Naive thymus-derived CD4-positive, alpha-beta T cell (primary cell): ENCODE measurements at places on chromosomes 6 and 20. TPM values are rescaled to one million over a fixed set of nuclear protein-coding genes. Genes with fewer than 3 reads are reported as not detected.

DNA sequence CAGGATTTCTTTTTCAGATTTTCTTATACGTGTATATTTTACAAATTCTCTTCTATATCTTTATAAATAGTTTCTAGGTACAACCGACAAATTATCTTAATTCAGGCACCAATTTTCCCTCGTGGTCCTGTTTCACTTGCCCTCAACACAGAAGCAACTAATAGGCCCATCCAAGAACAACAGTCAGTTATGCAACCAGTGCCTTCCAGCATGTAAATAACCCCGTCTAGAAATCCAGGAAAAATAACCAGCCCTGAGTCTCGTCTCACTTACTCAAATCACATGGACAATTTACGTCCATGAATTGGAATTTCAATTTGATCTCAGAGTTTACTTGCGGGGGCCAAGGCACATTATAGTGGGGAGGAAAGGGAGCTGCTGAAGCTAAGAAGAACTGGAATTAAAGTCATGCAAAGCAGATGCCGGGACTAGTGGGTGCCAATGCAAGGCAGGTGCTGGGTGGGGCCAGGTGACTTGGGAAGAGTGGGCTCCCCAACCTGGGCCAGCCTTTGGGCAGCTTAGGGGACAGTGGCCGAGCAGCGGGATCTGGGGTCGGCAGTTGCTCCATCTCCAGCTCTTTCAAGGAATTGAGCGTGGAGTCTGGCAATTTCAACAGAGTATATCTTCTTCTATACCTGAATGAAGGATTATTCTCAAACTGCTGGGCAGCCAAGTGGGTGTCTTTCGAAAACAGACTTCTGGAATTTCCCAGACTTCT is 121.7 kb downstream of the EDN3 start:
- H3K4me1 ChIP-seq: no peaks in the 10 kb centered on the region
- DNase-seq: no peak
- H3K27me3 ChIP-seq: no peaks in the 10 kb centered on the region

- no peaks in the 10 kb centered on the region for H3K36me3 ChIP-seq
- H3K4me3 ChIP-seq: no peak overlapping the region
- H3K27ac ChIP-seq: peak overlapping the region; percentile 52
- no peaks in the 10 kb centered on the region for H3K27me3 ChIP-seq
Observed at GRCh38 chr6:90263633-90264032, 33.0 kb downstream of the BACH2 start.

GRCh38 chr6:166341464-166341863 is 881 bp downstream of the SFT2D1 start:
- peaks cover 37% of the 10 kb centered on the region for H3K4me1 ChIP-seq
- peak overlapping the region; percentile 94 for H3K4me3 ChIP-seq
- H3K27ac ChIP-seq: no peak overlapping the region
- H3K36me3 ChIP-seq: no peaks in the 10 kb centered on the region

DNA sequence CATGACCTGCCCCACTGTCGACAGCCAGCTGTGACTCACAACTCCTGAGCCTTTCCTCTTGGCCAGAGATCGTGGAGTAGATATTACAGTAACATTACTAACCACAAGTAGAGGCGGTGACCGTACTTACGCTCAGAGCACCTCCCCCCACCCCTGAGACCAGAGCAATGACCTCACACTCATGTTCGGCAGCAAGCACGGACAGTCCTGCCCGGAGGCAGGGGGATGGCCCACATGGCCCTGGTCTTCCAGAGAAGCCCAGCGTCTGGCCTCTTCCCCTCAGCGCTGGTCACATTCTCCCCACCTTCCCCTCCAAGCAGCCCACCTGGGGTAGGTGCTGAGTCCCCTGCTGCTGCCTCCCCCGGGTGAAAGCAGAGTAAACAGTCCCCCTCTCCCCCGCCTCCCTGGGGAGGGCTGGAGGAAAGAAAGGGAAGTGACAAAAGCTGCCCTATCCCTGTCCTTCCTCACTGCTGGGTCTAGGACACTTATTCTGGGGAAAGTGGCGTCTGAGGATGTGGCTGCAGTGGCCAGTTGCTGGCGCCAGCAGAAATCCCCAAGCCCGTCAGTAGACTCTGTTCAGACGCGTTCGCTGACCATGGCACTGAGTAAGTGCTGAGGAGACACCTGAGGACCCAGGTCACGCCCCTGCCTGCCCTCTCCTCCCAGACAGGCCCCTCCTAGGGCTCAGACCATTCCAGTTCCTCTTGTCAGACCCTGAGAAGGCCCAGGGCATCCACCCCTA is 68.5 kb downstream of the MRPL14 start:
- no peak overlapping the region for H3K27ac ChIP-seq
- DNase-seq: no peak
- H3K36me3 ChIP-seq: no peaks in the 10 kb centered on the region
- no peak overlapping the region for H3K4me3 ChIP-seq
- no peaks in the 10 kb centered on the region for H3K27me3 ChIP-seq
- H3K4me1 ChIP-seq: no peaks in the 10 kb centered on the region

- H3K4me1 ChIP-seq: peaks cover 32% of the 10 kb centered on the region
- no peak overlapping the region for H3K4me3 ChIP-seq
- no peak overlapping the region for H3K27ac ChIP-seq
- no peaks in the 10 kb centered on the region for H3K27me3 ChIP-seq
- H3K36me3 ChIP-seq: no peaks in the 10 kb centered on the region
Observed at GRCh38 chr6:157841211-157841840, 18.3 kb downstream of the SNX9 start.

DNA sequence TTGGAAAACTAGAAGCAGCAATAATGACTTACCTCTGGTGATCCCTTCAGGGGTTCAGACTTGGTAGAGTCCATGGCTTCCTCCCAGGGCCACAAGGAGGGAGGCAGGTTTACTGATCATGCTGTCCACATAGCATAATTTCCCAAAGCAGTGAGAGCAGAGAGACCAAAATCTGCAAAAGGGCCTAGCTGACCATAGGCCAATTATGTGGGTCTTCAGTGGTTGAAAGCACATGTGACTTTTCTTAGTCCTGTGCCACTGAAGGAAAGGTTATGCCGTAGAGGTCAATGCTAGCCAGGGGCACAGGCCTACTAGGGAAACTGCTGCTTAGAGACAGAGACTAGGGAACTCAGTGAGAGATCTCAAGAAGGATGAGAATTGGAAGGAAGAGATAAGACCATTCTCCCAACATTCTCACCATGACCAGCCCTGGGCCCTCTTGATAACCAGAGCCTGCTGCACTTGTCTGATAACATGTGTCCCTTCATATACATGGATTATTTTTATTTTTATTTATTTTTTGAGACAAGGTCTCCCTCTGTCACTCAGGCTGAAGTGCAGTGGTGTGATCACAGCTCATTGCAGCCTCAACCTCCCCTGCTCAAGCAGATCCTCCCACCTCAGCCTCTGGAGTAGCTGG is 2.0 kb upstream of the GTPBP2 start:
- H3K27me3 ChIP-seq: no peaks in the 10 kb centered on the region
- H3K4me3 ChIP-seq: no peak overlapping the region
- no peaks in the 10 kb centered on the region for H3K36me3 ChIP-seq
- peaks cover 17% of the 10 kb centered on the region for H3K4me1 ChIP-seq
- H3K27ac ChIP-seq: no peak overlapping the region

GRCh38 chr6:158031381-158032353 is 50.0 kb downstream of the SYNJ2 start:
- H3K27ac ChIP-seq: no peak overlapping the region
- H3K4me3 ChIP-seq: no peak overlapping the region
- peaks cover 20% of the 10 kb centered on the region for H3K4me1 ChIP-seq
- no peaks in the 10 kb centered on the region for H3K27me3 ChIP-seq
- H3K36me3 ChIP-seq: no peaks in the 10 kb centered on the region
- DNase-seq: no peak

- peak; percentile 100 for DNase-seq
- H3K4me3 ChIP-seq: peak within 1 kb of the TSS; percentile 66
- H3K27me3 ChIP-seq: no peaks in the 10 kb centered on the region
- H3K4me1 ChIP-seq: peaks cover 31% of the 10 kb centered on the region
- peak within 1 kb of the TSS; percentile 80 for H3K27ac ChIP-seq
Observed at GRCh38 chr20:41617902-41618806, at the start of gene CHD6. Gene CHD6, minus strand, starts transcription at chr20:41618377. Its CDS starts 67,040 bp downstream, at chr20:41551337.

DNA sequence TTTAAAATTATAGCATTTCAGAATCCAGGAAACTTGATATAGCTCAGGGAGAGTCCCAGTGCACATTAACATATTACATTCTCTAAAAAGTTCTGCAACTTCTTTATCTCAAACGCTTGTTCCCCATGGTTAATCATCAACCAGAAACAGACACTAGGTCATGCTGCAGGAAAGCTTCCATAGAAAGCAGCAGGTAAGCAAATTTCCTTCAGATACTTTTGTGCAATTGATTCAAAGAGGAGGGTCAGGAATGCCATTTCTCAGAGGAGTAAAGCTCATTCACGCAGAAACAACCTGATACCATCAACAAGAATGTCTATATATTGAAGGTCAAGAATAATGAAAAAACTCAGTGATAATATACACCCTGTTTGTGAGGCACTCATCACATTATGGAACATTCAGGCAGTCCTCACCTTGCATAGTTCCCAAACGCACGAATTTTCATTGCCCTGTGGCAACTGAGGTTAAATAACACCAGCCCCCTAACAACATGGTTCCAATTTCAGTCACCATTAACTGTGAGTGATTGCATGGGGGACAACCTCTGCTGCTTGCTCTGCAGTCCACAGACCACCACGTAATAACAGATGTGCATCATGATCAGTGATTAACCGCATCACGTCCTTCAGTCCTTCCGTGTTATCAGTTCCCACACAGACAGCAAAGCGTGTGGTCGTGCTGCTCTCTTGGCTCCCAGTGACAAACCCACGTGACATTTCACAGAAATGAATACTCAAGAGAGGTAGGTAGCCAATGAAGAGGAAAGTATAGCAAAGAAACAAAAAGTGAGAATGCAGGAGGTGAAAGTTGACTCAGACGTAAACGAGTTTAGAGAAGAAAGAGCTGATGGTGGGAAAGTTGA is 95.7 kb downstream of the LY86 start:
- H3K4me3 ChIP-seq: no peak overlapping the region
- DNase-seq: no peak
- no peaks in the 10 kb centered on the region for H3K27me3 ChIP-seq
- no peaks in the 10 kb centered on the region for H3K4me1 ChIP-seq
- no peak overlapping the region for H3K27ac ChIP-seq

DNA sequence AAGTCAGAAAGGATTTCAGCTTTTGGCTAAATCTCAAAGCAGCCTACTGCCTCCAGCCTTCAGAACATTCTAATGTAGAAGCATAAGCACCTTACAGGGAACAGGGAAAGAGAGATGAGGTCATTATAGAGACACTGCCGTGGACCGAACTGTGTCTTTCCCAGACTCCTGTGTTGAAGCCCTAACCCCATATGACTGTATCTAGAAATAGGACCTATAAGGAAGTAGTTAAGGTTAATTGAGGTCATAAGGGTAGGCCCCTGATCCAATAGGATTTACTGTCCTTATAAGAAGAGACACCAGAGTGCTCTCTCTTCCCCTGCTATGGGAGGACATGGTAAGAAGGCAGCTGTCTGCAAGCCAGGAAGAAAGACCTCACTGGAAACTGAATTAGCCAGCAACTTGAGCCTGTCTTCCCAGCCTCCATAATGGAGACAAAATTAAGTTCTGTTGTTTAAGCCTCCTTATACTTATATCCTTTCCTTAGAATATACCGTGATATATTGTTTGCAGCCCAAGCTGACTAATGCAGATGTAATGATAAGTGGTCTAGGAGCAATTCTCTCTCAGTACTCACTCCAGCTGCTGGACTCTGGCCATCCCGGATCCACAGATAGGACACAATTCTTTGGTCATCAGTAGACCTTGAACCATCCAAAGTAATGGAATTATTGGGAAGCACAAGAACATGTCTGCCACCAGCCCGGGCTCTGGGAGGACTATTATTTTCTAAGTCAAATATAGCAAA is 71.4 kb downstream of the ALDH5A1 start:
- H3K4me3 ChIP-seq: no peak overlapping the region
- DNase-seq: no peak
- no peaks in the 10 kb centered on the region for H3K4me1 ChIP-seq
- no peaks in the 10 kb centered on the region for H3K27me3 ChIP-seq
- H3K27ac ChIP-seq: no peak overlapping the region

The CTAGE9 gene
- not detected in 2 replicates for total RNA-seq

The CST5 gene
- total RNA-seq: not detected in 2 replicates

The MOCS1 gene
- 2.0 TPM for total RNA-seq

The TXLNB gene
- 0.56 and 1.1 TPM in 2 replicates for total RNA-seq

The MUC21 gene
- not detected for total RNA-seq
